CD4-positive, alpha-beta T cell treated with Interleukin-6 for 4 hours (primary cell): ENCODE measurements at places on chromosomes 7 and 10.

DNA sequence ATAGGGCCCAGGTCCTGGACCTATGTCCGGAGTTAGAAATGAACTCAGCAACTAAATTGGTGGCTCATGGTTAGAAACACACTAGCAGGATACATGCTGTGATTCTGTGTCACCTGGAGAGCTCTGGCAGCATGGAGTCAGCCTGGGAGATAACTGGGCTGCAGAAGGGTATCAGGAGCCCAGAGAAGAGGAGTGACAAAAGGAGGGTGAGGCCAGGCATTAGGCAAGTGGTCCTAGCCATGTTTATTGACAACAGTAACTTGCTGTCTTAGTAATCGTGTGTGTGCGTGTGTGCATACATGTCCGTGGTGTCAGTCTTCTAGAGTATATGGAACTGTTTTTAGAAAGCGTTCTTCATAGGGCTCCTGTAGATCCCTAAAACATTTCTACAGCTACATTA is 157.5 kb upstream of the PHYHIPL start:
- DNase-seq: no peak

DNA sequence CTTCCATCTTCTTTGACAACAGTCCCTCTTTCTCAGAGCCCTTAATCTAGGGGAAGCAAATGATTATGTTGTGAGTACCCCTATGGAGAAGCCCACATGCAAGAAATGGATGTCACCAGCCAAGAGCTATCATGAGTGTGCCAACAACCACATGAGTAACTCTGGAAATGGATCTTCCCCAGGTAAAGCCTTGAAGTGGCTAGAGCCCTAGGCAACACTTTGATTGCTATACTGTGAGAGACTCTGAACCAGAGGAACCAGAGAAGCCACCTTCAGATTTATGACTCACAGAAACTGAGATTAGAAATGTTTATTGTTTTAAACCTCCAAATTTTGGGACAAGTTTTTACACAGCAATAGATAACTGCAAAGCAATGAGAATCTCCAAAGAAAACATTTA is 60.9 kb upstream of the COL1A2 start:
- no peak for DNase-seq

DNA sequence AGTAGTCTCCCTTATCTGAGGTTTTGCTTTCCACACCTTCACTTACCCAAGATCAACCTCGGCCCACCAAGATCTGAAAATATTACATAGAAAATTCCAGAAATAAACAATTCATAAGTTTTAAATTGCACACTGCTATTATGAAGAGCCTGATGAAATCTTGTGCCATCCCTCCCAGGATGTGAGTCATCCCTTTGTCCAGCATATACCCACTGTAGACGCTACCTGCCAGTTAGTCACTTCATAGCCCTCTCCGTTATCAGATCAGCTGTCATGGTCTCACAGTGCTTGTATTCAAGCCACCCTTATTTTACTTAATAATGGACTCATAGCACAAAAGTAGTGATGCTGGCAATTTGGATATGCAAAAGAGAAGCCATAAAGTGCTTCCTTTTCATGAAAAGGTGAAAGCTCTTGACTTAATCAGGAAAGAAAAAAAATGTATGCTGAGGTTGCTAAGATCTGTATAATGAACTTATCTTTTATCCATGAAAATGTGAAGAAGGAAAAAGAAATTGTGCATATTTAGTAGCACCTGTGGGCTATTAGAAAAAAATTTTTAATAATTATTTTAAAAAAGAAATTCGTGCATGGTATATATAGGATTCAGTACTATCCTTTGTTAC is 9.8 kb upstream of the MRPS16 start:
- DNase-seq: no peak

- DNase-seq: no peak
These were observed 88.5 kb downstream of the NOC3L start for GRCh38 chr10:94274142-94274787.

DNA sequence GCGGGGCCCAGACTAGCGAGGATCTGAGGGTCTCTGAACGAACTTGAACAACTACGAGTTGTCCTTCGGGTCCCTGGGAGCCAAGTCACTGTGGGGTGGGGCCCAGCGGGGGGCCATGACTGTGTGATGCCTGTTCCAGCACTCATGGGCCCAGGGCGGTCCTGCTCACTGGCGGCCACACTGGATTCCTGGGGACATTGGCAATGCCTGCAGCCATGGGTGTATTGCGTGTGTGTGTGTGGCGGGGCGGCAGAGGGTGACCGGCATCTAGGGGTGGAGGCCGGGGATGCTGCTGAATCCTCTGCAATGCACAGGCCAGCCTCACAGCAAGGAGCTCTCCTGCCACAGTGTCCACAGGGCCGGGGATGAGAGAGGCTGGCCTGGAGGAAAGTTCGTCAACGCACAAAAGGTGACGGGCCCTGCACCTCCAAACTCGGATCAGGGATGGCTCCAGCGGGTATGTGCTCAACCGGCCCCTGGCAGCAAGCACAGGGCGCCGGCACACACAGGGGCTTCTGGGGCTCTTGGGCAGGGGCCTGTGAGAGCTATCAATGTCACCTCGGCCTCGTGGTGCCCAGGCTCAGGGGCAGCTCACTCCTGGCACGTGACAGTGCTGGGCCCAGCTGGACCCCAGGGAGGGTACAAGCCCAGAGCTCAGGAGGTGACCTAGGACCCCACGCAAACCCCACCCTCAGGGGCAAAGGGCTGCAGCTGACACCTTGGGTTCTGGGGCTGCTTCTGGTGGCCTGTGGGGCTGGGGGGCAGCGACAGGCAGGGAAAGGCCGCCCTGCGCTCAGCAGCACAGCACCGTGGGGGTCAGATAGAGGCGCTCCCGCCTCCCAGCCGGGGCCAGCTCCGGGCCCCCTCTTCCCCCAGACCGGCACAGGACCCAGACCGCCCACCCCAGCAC is 27.9 kb downstream of the PAPOLB start:
- no peak for DNase-seq

GRCh38 chr7:123863461-123863860 is 18.5 kb downstream of the HYAL4 start:
- no peak for DNase-seq

- DNase-seq: no peak
These were observed 19.2 kb downstream of the TMEM273 start for GRCh38 chr10:49168831-49169500.

- DNase-seq: no peak
These were observed 286.1 kb downstream of the EXOC4 start for GRCh38 chr7:133539016-133539415.

DNA sequence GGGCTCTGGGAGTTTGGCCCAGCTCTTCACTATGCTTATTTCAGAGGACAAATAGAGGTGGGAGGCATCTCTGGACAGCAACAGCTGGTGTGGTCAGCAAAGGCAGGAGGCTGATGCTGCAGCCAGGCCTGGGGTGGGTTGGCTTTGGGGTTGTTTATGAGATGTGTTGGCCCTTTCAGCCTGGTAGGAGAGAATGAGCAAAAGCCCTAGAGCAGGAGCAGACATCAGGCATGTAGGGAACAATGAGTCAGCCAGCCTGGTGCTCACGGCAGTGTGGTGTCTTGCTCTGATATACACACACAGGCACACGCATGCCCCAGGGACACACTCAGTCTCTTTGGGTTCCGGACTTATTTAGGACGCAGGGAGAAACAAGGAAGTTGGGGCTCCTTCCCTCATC is 157.1 kb downstream of the PRKCQ start:
- no peak for DNase-seq

DNA sequence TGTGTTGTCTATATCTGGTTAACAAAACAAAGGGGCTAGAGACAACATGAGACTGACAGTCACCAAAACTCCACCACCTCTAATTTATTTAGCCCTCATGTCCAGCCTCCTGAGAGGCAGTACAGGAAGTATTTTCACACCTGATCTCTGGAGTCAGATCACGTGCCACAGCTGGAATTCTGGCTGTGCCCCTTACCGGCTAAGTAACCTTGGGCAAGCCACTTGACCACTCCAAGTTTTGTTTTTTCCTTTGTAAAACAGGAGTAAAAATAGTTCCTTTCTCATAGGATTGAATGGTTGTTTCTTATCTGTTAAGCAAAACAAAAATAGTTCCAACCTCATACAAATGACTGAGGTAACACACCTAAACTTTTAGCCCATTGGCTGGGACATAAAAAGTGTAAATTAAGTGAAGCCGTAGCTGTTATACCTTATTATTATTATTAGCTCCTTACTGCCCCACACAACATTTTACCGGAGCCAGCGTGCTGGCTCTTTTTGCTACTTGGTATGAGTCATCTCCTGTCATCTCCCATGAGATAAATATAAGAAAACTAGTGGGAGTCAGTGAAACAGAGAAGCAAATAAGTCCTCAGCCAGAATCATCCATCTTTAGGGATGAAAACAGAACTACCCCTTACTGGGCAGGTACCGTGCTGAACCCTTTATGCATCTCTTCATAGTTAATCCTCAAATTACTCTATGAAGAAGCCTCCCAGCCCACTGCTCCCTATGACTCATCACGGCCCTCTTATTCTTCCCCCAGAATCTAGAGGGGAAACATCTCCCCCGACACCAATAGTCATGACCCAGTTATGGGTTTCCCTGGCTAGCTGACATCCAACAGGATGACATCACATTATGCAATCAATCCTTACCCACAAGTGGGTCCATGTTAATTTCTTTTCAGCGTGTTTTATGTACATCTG is 44.9 kb downstream of the PPP1R3C start:
- no peak for DNase-seq

GRCh38 chr10:49282879-49283341 is 16.1 kb upstream of the C10orf71 start:
- DNase-seq: no peak

DNA sequence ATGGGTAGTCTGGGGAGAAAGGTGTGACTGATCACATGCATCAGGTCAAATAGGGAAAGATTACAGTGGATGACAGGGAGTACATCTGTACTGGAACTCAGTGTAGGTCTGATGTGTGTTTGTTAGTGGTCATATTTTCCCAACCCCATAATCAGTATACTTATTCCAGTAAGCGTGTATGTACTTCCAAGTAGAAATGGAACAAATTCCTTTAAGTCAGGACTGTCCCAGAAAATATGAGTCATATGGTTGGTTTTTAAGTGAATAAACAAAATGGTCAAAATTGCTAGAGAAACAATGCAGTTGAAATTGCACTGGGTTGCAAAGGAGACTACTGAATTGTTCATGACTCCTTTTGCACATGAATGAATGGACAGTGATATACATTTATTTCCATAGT is 118.8 kb upstream of the MYO3A start:
- DNase-seq: no peak

GRCh38 chr10:110756876-110757275 is 112.7 kb downstream of the RBM20 start:
- DNase-seq: no peak

GRCh38 chr10:99815621-99816020 is 33.2 kb downstream of the ABCC2 start:
- DNase-seq: no peak

DNA sequence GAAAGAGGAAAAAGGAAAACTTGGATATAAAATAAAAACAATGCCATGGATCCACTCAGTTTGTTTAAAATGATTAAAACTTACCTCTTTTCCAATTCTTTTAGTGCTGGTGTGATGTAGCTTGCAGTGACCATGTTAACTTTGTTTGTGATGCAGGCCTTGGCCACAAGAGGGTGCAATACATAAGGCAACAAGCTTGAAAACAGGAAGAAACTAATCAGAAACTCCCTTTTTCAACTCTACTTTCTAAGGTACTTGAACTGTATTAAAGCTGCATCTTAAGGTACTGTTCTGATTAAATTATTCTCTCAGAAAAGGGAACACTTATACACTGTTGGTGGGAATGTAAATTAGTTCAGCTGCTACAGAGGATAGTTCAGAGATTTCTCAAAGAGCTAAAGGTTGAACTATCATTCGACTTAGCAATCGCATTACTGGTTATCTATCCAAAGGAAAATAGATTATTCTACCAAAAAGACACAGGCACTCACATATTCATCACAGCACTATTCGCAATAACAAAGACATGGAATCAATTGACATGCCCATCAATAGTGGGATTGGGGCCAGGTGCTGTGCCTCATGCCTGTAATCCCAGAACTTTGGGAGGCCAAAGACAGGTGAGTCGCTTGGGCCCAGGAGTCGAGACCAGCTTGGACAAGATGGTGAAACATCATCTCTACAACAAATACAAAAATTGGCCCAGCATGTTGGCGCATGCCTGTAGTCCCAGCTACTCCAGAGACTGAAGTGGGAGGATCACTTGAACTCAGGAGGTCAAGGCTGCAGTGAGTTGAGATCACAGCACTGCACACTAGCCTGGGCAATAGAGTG is 50.9 kb downstream of the AASS start:
- peak; percentile 51 for DNase-seq

- no peak for DNase-seq
These were observed 46.6 kb downstream of the LRRN3 start for GRCh38 chr7:111137296-111138192.

DNA sequence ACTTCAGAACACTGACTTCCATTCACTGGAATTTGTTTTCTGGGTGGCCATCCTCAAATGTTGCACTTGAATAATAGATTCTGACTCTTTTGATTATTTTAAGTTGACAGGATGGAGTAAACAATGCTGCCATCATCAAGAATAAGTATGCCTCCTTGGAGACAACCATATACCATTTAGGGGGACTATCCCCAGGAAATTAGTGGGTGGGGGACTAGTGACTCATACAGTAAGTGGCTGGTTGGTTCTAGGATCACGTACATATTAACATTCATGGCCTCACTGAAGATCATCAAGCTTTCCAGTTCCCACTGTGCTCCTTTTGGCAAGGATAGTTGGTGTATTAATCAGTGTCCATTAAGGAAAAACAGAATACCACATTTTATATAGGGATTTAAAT is 615.2 kb downstream of the CCSER2 start:
- DNase-seq: no peak

DNA sequence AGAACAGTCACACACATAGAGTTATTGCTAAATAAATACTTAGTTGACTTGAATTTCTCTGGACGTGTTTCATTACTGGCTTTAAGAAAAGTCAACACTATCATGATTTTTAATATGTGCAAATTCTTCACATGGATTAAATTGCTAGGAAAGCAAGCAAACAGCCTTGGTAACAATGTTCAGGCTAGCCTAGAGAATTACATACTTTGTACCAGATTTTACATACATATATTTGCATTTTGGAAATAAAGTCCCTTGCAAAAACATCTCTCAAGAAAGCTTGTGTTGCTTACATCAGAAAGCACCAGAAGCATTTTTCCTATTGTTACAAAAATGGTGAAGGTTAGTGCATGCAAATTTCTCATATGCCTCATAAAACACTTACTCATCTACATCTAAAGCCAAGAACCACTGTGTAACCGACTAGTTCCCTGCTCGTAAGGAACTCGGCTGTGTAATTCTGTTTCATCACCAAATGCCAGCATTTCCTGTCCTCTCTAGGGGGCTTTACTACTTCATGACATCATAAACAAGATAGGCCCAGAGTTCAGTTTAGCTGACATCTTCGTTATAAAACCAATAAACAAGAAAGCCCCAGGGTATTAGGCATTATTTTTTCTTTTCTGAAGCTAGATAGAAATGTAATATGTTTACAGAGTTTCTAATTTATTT is 87.8 kb downstream of the CFAP58 start:
- DNase-seq: no peak

DNA sequence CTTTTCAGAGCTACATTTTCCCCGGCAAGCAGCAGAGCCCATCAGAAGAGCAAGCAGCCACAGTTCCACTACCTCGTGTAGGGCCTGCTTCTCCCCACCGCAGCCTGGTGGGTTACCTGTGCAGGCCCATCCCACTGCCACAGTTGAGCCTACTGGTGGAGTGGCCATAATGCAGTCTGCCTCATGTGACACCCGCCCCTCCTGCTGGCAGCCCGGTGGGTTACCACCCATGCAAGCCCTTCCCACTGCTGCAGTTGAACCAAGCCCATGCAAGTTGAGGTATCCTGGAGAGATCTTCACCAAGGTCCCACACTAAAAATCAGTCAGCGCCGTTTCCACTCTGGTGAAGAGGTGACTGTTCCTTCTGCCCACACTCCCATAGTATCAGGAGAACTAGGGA is 32.1 kb upstream of the CNNM1 start:
- no peak for DNase-seq
